Stimulated activated CD4-positive, alpha-beta T cell treated with anti-CD3 and anti-CD28 coated beads, Interleukin-4, amount 100 ng/mL, for 24 hours (primary cell): ENCODE measurements at places on chromosomes 16 and 17.

GRCh38 chr17:539766-540165 lies 174.9 kb downstream of the VPS53 start:
- DNase-seq = no peak

DNA sequence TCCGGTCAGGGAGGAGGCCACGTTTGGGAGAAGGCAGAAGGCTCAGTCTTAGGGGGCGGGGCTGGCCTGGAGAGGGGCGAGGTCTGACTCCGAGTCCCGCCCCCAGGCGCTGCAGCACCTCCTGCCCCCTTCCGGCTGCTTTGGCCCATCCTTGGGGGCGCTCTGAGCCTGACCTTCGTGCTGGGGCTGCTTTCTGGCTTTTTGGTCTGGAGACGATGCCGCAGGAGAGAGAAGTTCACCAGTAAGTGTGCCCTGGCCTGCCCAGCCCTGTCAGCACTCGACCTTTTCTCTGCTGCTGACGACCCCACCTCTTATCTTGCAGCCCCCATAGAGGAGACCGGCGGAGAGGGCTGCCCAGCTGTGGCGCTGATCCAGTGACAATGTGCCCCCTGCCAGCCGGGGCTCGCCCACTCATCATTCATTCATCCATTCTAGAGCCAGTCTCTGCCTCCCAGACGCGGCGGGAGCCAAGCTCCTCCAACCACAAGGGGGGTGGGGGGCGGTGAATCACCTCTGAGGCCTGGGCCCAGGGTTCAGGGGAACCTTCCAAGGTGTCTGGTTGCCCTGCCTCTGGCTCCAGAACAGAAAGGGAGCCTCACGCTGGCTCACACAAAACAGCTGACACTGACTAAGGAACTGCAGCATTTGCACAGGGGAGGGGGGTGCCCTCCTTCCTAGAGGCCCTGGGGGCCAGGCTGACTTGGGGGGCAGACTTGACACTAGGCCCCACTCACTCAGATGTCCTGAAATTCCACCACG lies 1.5 kb downstream of the TNFRSF12A start:
- peak; percentile 85 for DNase-seq

DNA sequence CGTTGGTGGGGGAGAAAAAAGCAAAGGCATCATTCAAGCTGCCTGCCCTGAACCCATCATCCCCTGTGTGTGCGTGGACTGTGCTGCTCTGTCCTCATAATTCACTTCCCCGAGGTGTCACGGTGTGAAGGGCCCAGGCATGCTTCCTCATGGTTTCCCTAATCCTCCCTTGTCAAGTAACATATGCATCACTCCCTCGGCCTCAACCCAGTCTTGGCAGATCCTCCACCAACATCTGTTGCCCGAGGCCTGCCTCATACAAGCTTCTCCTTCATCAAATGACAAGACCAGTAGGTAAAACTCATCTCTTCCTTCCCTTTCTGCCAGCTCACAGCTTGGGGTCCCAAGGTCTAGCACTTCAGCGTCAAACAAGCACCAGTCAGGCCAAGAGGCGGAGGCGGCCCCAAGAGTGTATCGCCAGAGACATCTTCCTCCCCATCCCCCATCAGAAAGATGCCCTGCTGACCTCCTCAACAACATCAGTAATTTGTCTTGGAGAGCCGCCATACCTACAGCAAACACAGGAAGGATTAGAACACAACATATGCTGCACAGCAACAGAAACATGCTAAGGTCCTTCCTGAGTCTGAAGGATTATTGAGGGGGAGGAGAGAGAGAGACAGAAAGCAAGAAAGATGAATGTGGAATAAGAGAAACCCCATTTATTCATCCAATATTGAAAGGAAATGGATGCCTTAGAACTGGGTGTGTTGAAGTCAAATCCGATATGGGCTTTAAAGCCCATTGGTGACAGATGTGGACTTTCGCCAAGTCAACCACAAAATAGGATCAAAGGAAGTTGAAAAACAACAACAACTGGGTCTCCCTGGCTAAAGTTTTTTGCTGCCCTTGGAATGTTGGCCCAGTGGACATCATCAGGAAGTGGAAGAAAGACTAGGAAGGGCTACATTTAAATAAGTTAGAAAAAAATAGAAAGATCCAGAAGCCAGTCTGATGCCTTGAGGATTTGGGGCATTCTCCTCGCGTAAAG lies 38.4 kb downstream of the SOX9 start:
- DNase-seq = no peak

- peak; percentile 90 for DNase-seq
These were observed at the start of gene E2F4 for GRCh38 chr16:67191995-67192681. E2F4 (plus strand) TSS chr16:67192155; CDS start chr16:67192228, 73 bp downstream.

DNA sequence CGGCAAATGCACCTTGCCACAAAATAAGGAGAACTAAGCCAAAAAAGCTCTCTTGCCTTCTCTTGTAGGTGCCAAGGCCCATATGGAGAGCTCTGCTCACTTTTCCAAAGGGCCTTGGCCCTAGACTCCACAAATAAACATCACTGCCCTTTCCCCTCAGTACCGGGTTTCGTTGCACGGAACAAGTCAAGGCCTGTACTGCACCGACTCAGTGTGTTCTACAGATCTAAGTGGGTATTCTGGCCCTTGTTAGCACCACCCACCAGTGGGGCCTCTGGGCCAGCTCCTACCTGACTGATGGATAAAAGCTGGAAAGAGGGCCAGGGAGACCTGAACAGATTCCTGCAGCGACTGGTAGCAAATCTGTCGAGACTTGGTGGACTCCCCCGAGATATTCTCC lies 43.7 kb upstream of the GSG1L start:
- no peak for DNase-seq
